ENCODE measurements at places on chromosomes 12 and 14.

GRCh38 chr12:11730299-11731041, 81.0 kb downstream of the ETV6 start:
- no peak for DNase-seq

DNA sequence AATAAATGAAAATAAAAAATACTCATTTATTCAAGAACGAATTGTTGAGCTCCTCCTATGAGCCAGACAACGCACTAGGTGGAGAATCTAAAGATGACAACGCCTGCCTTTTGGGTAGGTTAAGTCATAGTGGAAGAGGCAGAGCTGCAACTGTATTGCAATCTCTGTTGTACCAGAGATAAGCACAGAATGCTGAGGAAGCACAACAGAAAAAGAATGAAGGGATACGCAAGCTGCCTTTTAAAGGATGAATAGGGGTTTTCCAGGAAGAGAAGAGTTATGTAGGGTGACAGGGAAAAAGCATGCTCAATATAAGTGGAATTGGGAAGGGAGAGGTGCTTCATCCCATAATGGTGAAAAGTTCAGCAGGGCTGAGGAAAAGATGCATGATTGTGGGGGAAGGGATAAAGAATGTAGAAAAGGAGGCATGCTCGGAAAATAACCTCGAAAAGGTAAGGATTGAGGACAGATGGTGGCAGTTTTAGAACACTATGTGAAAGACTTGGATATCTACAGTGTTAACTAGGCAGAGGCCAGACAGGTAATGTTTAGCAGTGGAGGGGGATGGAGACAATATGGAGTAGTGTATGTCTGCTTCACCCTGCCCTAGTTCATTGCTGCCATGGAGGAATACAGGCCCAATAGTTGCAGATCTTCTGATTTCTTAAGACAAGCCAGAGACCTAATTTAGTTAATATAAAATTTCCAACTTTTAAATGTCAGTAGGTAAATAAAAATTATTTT, 63.9 kb upstream of the DUSP6 start:
- no peak for DNase-seq

- DNase-seq: peak; percentile 78
These were observed 29.1 kb downstream of the CHST11 start for GRCh38 chr12:104485651-104486362.

DNA sequence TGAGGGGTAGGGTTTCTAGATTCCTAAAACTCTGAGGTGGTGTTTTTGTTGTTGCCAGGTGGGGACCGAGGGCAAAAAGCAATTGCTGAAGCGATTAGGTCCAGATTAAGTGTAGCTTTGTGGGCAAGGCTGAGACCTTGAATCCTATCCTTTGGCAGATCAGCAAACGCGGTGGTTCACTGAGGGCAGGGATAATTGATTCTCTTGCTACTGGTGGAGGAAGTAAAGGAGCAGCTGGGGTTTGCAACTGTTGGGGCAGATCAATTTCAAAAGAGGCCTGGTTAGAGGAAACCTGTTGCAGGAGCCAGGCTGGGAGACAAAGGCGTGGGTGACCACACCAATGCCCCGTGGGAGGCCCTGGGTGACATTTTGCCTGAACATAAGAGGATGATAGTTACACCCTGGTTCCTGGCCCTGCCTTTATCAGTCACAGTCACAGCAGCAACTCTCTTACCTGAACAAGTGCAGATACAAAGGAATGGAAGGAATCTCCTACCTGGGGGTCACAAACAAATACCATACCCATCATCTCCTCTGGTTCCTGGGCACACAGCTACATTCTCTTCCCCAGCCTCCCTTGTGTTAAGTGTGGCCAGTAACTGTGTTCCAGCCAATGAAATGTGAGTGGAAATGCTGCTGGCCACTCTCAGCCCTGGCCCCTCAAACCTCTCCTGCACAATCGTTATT, 43.3 kb upstream of the RASSF3 start:
- DNase-seq: no peak

DNA sequence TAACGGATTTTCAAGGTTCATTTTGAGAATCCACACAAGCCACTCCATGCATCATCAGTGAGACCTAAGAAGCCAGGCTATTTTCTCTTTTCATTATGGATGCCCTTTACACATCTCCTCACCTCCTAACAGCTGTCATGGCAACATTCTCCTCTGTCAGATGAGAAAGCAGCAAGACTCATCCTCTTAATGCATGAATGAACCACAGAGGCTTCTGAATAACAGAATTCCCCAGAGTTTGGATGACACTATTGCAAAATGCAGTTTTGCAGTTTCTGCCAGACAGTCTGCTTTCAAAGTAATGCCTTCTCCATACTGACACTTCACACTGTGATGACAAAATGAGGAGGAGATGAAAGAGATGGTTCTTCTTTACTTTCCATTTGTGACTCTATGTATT, 286.7 kb upstream of the GRIP1 start:
- DNase-seq: no peak

DNA sequence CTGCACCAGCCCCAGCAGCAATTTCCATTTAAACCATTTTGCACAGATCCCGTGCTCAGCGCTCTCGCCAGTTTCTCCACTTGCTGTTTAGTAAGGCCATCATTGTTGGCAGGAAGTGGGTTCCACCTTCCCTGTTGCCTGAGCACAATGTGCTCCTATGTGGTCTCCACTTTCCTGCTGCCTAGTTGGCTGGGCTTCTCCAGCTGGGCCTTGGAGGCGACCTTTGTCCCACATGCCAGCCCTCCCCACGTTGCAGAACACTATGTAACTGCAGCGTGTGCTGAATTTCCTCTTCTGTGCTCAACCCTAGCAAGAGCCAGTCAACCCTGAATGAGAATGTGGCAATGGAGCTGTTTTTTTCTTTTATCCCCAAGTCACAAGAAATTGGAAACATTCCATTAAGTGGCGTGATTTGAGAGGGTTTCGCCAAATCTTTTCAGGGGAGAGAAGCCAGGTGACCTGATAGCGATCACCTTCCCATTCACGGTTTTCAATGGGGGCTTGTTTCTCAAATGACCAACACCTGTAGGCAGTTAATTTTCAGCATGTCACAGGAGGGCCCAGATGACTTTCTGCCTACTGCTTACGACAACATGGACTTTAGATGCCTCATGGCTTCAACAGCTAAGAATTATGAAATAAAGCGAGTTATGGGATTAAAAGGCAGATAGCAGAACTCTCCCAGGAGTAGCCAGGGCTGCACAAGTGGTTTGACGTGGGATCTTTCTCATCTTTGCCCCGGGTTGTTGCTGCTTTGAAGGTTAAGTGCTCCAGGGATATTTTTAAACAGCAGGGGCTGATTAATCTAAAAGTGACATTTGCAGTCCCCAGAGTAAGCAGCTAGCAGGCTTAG, at the start of gene ACACB:
Gene ACACB, plus strand, starts transcription at position 830 of the 853 bp plus-strand sequence. CDS start 22,819 bp downstream, outside the sequence.
- no peak for DNase-seq

GRCh38 chr12:51028126-51028812, 2.1 kb upstream of the SLC11A2 start:
- peak; percentile 45 for DNase-seq

Measured in activated CD8-positive, alpha-beta T cell treated with anti-CD3 and anti-CD28 coated beads for 36 hours (primary cell).